Right ventricle myocardium superior (tissue), 1 donor: ENCODE measurements at places on chromosomes 11 and 22.

DNA sequence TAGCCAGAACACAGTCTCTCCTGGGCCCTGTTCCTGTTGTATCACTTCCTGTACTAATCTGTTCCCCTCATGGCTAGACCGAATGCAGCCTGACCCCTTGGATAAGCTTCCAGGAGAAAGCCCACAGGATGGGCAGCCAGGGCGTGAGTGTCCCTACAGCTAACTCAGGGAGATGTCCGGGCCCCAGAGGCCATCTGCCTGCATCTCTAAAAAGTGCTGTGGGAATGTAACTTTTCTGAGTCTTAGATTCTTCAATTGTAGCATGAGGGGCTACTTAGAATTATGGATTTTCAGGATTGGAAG is 7.7 kb upstream of the MALAT1 start:
- no peak for DNase-seq

GRCh38 chr11:46208803-46209202 is 68.7 kb upstream of the CREB3L1 start:
- no peak for DNase-seq

DNA sequence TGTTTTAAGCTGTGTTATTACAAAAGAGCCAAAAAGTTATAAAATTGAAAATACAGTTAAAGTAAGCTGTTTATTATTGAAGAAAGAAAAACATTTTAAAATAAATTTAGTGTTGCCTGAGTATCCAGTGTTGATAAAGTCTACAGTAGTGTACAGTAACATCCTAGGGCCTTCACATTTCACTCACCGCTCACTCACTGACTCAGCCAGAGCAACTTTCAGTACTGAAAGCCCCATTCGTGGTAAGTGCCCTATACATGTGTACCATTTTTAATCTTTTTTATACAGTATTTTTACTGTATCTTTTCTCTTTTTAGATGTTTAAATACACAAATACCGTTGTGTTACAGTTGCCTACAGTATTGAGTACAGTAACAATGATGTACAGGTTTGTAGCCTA is 35.0 kb downstream of the POLD3 start:
- no peak for DNase-seq

- no peak for DNase-seq
Measured at GRCh38 chr11:27100534-27100933, 59.9 kb downstream of the BBOX1 start.

DNA sequence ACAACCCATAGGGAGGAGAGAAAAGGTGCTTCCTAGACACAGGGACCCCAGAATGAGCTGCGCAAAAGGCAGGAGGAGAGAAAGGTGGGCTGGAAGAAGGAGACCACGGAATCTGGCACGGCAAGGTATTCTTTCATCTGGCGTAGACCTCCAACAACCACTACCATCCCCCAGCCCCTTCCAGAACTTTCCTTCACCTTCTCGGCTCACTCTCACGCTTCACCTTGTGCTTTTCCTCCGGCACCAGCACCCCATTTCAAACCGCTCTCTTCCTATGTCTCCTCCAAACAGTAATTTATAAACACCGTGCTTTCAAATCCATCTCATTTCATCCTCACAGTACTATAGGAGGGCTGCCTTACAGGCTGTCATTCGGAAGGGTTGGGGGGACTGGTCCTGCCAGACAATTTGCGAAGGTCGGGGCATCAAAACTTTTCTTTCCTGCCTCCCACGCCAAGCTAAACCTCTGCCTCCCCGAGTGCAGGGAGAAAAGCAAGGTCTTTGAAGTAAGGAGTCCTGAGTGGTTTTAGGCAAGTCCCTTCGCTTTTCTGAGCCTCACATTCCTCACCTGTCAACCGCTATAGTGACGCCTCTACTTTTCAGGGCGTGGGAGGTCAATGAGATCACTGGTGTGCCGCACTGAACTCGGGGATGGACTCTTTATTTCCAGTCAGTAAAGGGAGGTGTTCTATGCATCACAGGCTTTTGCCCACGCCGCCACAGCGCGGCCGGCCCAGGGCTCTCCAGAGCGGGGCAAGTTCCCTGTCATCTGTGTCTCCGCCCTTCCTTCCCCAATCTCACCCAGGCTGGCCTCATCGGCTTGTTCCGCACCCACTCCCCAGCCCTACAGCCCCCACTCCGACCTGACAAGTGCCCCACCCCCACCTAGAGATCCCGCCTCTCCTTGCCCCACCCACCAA is 800 bp downstream of the KCTD21 start:
- DNase-seq = peak; percentile 88

GRCh38 chr22:46241396-46242007 is 8.6 kb downstream of the CDPF1 start:
- no peak for DNase-seq

GRCh38 chr11:65136515-65137096 is 2.3 kb upstream of the SYVN1 start:
- DNase-seq = no peak

DNA sequence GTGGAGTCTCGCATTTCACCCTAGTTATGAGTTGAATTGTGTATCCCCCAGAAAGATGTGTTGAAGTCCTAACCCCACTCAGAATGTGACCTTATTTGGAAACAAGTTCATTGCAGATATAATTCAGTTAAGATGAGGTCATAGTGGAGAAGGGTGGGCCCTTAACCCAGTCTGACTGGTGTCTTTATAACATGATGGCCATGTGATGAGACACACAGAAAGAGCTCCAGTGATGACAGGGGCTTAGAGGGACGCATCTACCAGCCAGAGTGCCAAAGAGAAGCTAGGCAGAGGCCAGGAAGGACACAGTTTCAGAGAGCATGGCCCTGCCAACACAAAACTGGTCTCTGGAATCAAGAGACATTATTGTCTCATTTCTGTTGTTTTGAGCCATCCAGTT is 50.3 kb downstream of the LARGE1 start:
- no peak for DNase-seq
